ENCODE measurements at places on chromosomes 3 and 15. TPM values are rescaled to one million over a fixed set of nuclear protein-coding genes. Genes with fewer than 3 reads are reported as not detected.
A peak's percentile ranks its signal among the peaks of the same experiment; 100 is the strongest.

The EFCAB12 gene
- total RNA-seq = 0.93 TPM

The ARPC4 gene
- 265 TPM for total RNA-seq

The CMTM8 gene
- 9.5 TPM for total RNA-seq

The ITIH3 gene
- not detected for total RNA-seq

The FAM107A gene
- not detected for total RNA-seq

The CPLX3 gene
- 0.25 TPM for total RNA-seq

The TMEM42 gene
- total RNA-seq = 6.2 TPM

The COL7A1 gene
- 3.2 TPM for total RNA-seq

The LNP1 gene
- total RNA-seq = 1.9 TPM

The EOMES gene
- 0.29 TPM for total RNA-seq

The ABI3BP gene
- total RNA-seq = 0.12 TPM

The RAD51 gene
- total RNA-seq = 39.5 TPM

The ZNF197 gene
- total RNA-seq = 9.6 TPM

The ADAMTSL3 gene
- not detected for total RNA-seq

The MYL3 gene
- not detected for total RNA-seq

DNA sequence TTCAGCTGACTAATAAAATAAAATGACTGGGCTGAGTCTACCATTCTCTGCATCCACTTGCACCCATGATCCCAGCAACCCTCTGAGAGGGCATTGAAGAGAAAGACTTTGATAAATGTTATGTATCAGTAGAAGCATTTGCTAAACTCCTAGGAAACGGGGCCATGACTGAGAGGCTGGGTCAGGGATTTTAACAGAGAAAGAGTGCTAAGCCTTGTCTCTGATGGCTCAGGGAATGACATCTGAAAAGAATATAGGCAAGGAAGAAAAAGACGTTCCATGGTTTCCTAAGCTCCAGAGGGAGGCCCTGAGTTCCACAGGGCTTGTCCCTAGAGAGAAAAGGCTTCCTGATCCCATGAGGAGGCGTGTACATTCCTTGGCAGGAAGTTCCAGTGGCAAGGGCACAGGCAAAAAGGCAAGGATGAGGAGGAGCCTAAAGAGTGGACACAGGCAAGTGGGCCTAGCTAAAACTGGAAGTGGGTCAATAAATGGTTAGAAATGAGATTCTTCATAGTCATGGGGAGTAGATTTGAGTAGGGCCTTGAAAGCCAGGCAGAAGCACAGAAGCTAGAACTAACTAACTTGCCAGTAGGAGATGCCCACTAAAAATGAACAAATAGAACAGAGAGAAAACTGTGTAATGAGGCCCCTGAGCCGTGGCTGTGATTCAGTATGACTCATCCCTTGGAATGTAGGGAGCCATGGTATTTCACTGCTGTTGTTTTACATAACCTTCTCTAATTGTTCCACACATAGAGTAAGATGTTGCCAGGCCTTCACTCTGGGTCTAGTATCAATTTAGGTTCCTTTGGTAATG lies 44.9 kb upstream of the MANF start:
- no peak for DNase-seq

- DNase-seq = no peak
Measured at GRCh38 chr15:101275018-101275417, 2.3 kb downstream of the SELENOS start.

GRCh38 chr3:114718898-114719210 lies 425.0 kb downstream of the TIGIT start:
- DNase-seq = no peak

GRCh38 chr15:28080386-28080785 lies 18.7 kb downstream of the OCA2 start:
- no peak for DNase-seq

- no peak for DNase-seq
Measured at GRCh38 chr3:104873331-104873730, 493.4 kb upstream of the ALCAM start.

DNA sequence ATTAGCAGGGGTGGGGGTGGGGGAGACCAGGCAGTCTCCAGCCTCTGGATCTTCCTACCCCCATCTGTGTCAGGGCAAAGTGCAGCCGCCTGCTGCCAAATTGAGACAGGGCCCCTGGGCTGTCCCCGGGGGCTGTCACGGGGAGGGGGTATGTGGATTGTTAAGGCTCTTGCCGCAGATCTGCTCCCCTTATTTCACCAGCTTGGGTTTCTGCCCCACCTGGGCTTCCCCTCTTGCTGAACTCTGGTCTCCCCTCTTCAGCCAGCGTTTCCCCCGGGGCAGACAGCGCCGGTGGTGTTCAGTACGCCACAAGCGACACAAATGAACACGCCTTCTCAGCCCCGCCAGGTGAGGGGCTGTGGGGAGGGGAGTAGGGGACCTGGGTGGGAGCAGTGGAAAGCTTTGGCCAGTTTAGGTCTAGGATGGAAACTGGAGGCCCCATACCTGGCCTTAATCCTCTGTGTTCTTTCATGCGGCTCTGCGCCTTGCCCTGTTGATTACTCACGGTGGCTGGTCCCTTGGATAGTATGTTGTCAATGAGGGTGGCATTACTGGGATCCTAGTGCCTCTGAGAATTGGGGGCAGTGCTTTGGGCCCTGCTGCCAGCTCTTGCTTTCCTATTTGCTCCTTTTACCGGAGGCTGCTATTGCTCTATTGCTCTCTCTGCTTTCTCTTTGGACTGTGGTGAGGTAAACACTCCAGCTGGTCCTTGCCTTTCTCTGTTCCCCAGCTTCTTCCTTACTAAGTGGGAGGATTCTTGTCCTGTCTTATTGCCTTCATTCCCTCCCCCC lies 1.7 kb downstream of the EIF4G1 start:
- no peak for DNase-seq

GRCh38 chr3:179332240-179332639 lies 9.4 kb downstream of the ZNF639 start:
- no peak for DNase-seq

- no peak for DNase-seq
Measured at GRCh38 chr3:139332092-139332491, 11.7 kb upstream of the MRPS22 start.

DNA sequence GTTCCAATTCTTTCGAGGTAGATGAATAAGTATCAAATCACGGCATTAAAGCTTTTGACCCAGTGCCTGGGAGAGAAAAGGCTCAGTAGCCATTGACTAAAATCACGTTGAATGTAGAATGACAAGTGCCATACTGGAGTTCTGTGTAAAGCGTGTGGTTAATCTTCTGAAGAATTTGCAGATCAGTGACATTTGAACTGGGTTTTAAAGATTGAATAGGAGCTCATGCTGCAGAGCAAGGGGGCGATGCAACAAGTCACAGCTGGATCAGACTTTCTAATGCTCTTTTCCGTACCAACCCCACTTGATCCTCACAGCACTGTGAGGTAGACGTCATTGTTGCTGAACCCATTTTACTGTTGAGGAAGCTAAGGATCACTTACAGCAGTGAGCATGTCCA lies 49.5 kb upstream of the TPM1 start:
- DNase-seq = no peak

DNA sequence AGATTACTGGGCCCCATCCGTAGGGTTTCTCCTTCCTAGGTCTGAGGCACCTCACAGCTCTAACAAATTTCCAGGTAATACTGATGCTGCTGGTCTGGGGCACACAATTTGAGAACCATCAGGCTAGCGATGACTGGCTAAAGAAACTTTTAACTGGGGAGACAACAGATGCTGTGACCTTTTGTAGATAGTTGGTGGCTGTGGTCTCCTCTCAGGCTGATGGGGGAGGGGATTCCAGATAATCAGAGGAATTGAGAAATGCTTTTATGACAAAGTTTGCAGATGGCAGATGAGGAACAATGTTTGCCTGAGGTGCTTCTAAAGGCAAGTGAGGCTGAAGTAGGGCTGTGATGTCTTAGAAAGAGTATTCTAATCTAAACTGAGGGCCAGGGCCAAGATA lies 13.8 kb upstream of the CCR9 start:
- no peak for DNase-seq

GRCh38 chr3:47385796-47386195 lies 5.0 kb downstream of the PTPN23 start:
- DNase-seq = no peak

GRCh38 chr3:188243124-188243795 lies 89.3 kb downstream of the LPP start:
- DNase-seq = no peak

- no peak for DNase-seq
Measured at GRCh38 chr3:59027607-59028006, 22.2 kb downstream of the CFAP20DC start.

DNA sequence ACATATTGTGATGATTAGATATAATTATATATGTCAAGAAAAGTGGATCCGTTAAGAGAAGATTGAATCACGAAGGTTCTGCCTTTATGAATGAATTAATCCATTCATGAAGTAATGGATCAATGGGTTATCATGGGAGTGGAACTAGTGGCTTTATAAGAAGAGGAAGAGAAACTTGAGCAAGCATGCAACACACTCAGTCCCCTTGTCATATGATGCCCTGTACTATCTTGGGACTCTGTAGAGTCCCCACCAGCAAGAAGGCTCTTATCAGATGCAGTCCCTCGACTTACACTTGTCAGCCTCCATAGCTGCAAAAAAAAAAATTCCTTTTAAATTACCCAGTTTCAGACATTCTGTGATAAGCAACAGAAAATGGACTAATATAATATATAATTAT lies 301.9 kb downstream of the RAP2B start:
- DNase-seq = no peak

DNA sequence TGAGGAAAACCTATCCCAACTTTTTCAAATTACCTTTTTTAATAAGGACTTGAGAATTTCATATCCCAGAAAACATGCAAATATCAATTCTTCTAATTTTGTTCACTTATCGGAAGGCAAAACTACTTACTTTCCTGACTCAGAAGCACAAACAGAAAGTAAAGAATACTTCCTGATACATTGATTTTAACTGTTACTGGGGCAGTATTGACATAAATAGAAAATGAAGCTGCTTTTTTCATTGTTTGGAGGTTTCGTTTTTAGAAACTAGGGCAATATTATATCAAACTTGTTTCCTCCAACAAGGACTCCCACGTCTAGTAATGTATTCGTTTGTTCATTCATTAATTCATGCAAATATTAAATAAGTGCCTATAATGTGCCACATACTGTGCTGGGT lies 19.1 kb downstream of the PAQR9 start:
- no peak for DNase-seq

DNA sequence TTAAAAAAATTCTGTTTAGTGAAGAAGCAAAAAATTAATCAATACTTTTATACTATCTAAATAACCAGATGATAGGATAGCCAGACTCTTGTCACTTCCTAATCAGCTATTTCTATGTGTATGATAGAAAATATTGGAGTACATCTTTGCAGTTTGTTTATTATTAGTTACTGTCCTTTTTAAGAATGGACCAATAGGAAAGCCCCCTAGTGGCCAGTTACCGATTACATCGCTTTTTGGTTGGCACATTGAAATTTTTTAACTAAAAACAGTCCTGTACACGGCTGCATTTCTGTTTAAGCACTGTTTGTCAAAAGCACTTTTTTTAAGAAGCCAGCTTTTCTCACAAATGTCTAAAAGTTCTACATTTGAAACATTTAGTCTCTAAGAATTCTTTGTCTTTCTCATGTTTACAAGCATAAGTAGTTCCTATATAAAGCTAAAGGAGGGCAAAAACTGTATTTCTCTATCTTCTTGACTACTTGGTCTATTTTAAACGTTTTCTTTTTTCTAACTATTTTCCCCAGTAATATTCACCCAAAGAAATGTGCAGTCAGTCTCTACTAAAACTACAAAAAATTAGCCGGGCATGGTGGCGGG lies 253.2 kb upstream of the LRTM1 start:
- DNase-seq = peak; percentile 3

DNA sequence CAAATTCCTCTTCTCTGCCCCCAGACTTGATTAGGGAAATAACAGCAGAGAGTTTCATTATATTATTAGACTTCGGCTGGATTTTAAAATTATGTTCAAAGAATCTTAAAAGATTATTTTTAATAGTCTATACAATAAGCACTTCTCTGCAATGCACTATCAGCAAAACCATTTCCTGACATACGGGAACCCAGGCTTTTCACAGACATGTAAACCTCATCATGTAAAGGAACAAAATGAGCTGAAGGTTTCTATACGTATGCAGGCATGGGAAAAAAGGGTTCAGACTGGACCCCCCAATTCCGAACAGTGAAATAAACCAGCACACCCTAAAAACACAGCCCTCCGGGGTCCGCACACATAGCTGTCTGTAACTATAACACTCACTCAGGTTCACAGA lies 77.5 kb upstream of the LMOD3 start:
- no peak for DNase-seq

DNA sequence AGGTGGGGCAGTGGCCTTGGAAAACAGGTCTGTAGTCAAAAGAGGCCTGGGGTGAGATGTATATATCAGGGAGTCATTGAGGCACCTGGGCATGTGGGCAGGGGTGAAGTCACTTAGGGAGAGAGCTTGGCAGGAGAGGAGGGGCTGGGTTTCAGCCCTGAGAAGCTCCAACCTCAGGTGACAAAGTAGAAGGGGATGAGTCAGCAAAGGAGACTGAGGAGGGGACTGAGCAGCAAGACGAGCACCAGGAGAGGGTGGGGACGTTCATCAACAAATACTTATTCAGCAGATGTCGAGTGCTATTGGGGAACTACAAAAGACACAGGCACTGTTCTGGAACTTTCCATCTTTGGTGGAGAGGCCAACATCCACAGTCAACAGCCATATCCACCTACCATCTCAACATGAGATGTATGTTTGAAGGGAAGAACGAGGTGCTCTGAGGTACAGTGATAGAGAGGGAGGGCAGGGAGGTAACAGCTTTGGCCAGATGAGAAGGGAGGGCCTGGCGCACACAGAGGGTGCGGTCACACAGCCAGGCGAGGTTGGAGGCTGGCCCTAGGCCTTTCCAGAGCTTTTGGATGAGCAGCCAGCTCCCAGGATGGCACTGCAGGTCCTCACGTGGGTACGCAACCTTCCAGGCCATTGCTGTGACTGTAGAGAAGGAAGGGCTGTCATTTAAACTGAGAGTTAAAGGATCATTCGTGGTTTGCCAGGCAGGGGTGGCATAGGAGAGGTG lies 45.7 kb downstream of the GLDN start:
- no peak for DNase-seq

- no peak for DNase-seq
Measured at GRCh38 chr3:120742849-120743365, 363 bp downstream of the GTF2E1 start.

DNA sequence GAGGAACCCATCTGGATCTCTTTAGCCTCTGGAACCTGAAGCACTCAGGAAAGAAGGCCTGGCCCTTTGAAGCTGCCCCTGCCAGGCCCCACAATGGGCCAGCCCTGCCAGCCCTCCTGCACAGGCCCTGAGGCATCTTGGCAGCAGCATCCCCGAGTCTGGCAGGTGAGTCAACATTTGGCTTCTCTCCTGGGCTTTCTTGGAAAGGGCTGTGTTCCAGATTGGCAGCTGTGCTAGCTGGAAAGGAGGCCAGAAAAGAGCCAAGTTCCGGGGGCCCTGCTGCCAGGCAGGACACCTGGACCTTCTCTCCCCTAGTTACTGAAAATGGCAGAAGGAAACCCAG lies 187.2 kb downstream of the SHQ1 start:
- DNase-seq = no peak

- no peak for DNase-seq
Measured at GRCh38 chr3:71400986-71401451, 182.5 kb downstream of the FOXP1 start.

DNA sequence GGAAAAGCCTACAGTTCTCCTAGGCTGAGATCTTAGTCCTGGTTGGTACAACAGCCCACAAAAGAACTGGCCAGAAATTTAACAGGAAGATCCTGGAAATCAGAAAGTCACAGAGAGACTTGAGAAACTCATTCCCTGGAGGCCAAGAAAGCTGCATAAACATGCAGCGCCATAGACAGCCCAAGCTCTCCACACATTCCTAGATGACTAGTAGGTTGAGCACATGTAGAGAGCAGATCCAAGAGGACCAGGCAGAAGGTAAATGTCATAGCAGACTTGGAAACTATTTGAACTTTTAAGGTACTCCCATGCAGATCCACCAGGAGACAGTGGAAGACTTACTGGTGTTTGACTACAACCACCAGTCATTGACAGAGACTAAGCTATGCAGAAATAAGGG lies 18.4 kb downstream of the KBTBD12 start:
- DNase-seq = no peak

Measured in activated naive CD4-positive, alpha-beta T cell treated with anti-CD3 and anti-CD28 coated beads, Interleukin-2, amount 50 U/mL, for 72 hours (primary cell).